ENCODE measurements at places on chromosomes 1 and 21.
A peak's percentile ranks its signal among the peaks of the same experiment; 100 is the strongest.

- DNase-seq = no peak
Observed at GRCh38 chr1:150156868-150157603, 7.3 kb downstream of the PLEKHO1 start.

DNA sequence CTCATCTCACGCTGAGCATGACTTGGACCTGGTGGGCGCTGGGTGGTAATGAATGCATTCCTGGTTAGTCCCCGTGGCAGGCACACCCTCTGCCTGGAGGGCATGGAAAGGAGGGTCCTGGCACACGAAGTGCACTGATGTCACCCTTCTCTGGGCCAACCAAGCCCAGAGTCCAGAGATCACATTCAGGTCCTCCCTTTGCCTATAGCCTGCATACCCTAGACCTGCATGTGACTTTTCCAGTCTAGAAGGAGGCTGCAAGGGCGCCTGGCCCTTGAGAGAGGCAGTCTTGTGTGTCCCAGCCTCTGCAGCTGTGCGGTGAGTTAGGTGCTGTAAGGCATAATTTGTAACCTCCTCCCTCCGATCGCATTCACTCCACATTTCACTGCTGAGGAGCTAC, 22.1 kb downstream of the PADI2 start:
- no peak for DNase-seq

- no peak for DNase-seq
Observed at GRCh38 chr1:91798740-91799139, 87.2 kb downstream of the TGFBR3 start.

- no peak for DNase-seq
Observed at GRCh38 chr1:12774801-12775345, 1.3 kb downstream of the PRAMEF12 start.

DNA sequence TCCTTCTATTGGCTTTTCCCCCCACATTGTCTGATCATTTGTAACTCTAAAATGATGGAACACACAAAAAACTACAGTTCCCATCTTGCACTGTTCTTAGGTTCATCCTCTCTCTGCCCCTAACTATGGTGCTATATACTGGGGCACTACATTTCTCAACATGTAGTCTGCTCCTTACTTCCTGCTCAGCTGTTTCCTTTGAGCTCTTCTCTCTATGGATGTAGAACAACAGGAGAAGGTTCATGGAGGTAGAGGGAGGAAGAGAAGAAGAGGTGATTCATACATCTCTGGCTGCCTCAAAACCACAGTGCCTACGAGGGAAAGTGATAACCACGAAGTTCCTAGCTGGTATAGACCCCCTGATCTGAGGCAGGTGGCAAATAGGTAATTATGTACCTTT, 7.0 kb upstream of the C1orf146 start:
- no peak for DNase-seq

DNA sequence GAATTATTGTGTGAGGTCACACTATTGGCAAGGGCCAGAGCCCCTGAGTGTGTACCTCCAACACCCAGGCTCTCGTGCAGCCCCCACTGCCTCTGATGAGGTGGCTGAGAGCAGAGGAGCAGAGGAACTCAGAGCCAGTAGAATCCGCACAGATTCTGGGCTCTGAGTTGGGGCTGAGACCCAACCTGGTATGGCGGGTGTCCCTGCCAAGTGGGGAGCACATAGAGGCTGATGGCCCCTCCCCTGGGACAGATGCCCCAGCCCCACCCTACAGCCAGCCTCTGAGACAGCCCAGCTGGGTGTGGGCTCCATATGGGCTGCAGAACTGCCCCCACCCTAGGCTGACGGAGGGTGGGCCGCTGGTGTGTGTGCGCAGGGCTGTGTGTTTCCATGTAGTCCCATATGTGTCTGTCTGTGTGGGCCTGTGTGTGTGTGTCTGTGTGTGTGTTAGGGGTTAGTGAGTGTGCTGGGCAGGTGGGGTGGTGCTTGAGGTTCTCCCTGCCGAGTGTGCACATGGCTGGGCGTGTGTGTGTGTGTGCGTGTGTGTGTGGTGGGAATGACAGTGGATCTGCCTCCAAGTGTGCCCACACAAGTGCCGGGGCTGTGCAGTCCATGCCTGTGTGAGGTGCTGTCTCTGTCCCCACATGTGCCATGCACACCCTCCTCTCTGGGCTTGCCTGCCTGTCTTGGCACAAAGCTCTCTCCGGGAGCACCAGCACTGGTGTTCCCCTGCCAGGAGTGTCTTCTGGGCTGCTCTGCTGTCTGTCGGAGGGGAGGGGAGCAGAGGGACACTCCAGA, 24.4 kb downstream of the FOXO6 start:
- DNase-seq = peak; percentile 38

DNA sequence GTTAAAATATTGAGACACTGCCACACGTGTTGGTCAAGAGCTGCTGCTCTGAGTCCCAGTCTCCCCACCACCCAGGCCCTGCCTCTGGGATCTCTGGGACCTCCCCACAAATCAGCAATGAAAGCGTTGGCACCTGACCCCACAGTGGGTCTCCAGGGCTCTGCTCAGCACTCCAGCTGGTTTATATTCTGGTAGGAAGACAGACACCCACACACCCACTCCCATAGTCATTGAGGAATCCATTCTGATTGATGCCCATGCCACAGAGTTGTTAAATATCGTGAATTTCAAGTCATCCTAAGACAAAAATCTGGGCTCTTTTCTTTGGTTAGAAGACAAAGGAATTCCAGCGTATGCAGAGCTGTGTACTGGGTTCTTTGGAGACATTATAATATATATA, 91.6 kb downstream of the KIF26B start:
- no peak for DNase-seq

- DNase-seq = no peak
Observed at GRCh38 chr21:44596068-44596725, 3.9 kb upstream of the KRTAP10-6 start.

DNA sequence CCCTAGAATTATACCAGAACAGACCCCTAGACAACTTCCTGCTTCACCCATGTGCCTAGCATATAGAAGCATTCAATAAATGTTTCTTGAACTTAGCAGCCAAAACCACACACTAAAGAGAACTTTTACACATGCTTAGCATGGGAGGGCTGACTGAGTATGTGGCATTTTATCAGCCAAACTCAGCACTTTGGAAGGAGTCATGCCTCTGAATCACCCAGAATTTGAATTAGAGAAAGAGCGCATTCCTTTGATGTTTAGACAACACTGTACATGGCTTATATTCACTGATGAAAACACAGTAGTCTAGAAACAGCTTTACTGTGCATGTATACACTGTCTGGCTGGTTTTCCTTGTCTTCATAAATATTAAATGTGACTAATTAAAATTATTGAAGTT, 26.1 kb downstream of the SPAG17 start:
- no peak for DNase-seq

GRCh38 chr1:193348769-193349535, 162.5 kb upstream of the B3GALT2 start:
- no peak for DNase-seq

DNA sequence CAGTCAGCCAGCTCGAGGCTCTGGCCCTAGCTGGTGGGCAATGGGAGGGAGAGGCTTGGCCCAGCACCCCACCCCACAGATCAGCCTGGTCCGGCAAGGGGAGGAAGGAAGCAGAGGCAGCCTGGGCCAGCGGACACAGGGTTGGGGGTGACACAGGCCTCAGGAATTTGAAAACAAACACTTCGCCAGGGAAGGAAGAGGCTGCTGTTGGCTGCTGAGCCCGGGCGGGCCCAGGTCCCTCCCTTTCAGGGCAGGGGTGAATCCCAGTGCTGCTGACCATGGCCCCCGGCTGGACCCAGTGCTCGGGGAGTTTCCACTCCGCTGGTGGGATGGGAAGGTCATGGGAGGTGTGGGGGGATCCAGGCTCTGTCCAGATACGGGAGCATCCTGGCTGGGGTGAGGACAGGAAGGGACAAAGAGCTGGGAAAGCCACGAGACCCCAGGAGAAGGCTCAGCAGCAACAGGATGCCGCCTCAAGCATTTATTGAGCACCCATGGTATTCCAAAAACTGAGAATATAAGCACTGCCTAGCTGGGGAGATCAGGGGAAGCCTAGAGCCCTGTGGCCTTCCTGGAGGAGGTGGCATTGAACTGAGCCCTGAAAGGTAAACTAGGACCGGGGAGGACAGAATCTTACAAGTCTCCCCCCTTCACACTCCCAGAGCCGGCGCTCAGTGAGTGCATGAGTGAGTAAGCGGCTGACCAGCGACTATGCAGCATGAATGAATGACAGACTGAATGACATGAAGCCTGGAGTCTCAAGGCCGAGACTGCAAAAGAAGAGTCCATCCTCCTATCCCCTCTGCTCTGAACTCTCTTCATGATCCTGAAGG, 26.2 kb upstream of the EPHA2 start:
- no peak for DNase-seq

DNA sequence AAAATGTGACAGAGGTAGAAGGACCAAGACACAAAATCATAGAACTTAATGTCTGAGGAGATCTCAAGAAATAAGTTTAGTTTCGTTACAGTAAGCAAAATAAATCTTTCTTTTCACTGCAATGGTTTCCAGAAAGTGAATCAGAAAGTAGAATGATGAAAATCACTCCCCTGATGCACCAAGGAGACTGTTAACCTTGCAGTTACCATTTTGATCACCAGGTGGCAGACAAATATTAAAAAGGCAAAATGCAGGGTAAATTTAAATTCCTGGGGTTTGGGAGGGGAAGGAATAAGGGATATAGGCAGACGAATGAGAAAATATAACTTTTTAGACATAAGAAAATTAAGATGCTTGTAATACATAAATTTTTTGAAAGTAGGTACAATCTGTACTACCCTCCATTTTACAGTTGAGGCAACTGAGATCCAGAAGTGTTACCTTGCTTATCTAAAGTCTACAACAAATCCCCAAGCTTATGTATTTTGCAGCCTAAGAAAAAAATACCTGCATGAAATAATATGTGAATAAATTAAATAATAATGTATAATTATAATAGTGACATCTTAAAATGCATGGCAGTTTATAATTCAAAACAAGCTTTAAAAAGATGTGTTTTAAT, 253.2 kb downstream of the CRB1 start:
- peak; percentile 39 for DNase-seq

DNA sequence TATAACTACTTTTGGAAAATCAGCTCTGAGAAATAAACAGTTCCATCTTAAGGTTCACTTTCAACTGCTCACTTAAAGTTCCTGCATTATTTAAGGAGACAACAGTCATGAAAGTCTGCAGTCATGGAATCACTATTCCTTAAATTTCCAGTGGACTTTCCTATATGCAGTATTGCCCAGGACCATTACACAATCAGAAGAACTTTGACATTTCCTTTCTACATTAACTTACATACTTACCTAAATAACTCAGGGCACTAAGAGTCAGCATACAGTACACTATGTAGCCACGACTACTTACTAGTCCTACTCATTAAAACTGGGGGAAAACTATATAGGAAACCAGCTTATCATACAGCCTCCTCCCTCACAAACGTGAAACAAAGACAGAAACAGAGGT, 220.1 kb downstream of the SLC45A1 start:
- DNase-seq = no peak

GRCh38 chr1:201385299-201385891, 7.9 kb upstream of the TNNT2 start:
- peak; percentile 20 for DNase-seq

GRCh38 chr1:114026797-114027196, 47.5 kb downstream of the OLFML3 start:
- no peak for DNase-seq

GRCh38 chr1:197017558-197018146, 40.3 kb downstream of the CFHR5 start:
- no peak for DNase-seq

- DNase-seq = no peak
Observed at GRCh38 chr21:32819694-32820093, 48.1 kb upstream of the PAXBP1 start.

GRCh38 chr1:85609976-85610375, 29.4 kb downstream of the CCN1 start:
- DNase-seq = no peak

DNA sequence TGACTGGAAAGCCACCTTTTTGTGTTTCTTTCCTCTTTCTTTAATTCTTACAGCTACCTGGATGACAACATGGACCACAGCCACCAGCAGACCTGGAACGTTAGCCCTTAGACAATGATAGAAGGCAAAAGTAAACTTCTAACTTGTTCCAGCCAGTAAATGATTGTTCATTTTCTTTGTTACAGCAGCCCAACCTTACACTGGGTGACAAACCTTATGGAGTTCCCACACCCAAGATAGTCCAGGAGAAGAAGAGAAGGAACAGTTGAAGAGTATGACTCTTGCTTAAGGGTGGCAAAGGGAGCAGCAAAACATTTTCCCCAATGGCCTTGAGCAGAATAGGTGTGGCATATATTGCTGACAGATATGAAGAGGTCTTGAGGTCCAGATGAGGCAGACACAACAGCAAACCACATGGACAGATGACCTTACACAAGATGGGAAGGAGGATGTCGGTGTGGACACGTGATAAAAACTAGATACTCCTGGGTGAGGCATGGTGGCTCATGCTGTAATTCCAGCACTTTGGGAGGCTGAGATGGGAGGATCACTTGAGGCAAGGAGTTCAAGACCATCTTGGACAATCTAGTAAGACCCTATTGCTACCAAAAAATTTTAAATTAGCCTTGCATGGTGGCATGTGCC, 11.8 kb upstream of the FAM76A start:
- no peak for DNase-seq

DNA sequence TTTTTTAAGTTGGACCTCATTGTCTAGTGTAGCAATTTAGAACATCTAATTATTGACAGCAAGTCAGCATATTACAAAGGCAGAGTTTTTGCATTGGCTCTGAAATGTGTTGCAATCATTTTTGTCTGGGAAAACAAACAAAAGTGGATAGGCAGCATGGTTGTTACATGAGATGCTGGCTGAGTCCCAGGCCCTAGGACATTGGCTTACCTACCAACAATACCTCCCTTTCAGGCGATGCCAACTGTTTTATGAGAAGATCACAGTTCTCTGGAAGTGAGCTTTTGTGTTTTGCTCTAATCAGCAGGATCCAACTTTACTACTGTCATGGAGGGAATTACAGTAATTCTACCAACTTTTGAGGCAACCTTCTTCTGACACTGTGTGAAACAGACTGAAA, 71.5 kb upstream of the CXADR start:
- no peak for DNase-seq

DNA sequence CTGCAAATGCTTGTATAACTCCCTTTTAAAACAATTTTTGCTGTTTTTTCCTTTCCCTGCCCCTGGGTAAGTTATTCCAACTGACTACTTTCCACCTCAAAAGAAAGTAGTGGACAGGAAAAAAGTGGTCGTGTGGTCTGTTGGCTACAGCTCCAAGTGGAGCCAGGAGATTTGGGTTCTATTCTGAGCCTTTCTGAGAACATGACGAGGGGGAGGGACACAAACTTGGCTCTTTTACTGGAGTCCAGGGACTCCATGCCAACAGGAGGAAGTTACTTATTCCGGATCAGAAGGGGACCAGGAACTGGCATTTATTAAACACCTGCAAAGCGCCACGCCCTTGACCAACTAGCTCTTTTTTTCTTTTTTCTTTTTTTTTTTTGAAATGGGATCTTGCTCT, 79.0 kb upstream of the CAPZB start:
- no peak for DNase-seq
